ENCODE measurements at places on chromosomes 3 and 15.

DNA sequence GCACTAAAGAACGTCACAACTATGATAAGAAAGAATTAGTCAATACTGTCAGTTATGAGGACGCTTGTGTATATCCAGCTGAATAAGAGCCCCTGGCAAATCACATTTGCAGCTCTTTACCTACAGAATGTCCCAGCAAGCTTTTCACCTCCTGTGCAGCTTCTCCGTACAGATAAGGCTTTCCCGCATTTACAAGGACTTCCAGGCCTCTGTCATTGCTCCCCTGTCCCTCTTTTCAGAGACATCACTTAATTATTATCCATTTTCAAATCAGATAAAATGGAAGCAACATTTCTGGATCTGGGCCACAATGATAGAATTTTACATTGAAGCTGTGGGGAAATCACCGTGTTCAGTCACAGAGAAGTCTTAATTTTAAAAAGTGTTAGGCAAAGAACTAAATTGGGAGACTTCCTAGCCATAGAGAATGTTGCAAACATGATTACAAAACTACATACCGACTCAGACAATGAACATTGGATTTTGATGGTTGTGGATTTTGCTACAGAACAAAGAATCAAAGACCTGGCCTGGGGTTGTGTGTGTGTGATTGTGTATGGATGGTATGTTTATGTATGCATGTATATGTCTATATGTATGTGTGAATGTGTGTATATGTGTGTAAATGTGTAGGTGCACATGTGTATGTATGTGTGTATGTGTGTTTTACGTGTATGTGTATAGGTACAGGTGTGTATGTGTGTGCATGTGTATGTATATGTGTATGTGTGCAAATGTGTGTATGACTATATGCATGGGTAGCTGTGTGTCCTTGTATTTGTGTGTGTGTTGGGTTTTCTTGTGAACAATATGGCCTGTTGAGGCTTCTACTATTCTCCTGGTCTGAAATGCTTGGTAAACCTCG is 41.5 kb downstream of the MGLL start:
- no peak for DNase-seq

DNA sequence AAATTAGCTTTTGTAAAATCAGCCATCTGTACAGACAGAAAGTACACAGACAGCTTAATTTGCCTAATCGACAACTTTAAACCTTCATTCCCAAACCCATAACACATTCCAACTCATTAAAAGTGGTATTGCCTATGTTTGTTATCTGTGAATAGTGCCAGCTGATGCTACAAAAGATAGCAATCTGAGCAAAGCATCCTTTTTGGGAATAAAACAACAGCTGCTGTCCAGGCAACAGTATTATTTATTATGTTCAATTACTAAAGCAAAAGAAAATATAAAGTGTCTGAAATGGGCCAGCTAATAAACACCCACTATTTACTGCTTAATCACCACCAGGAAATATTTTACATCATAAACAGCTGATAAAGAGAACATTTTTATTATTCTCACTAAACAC is 134.8 kb upstream of the ABI3BP start:
- no peak for DNase-seq

DNA sequence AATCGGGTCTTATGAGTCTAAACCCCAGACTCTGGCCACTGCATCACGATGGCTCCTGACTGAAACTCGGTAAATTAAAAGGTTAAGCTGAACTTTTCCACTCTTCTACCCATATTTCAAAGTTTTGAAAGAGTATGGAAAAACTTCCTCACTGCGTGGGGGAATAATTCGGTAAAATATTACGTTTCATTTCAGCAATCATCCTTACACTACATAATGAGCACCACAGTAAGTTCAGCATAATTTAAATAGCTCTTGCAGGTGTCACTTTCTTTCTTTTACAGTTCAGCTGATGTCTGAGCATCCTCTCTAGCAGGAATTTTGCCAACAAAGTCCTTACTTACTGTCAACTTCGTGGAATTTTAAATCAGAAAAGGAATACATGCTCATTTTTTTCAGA is 17.5 kb downstream of the SRGAP3 start:
- DNase-seq = no peak

GRCh38 chr15:98901434-98902072 is 106.0 kb downstream of the PGPEP1L start:
- no peak for DNase-seq

- no peak for DNase-seq
These were observed 3.1 kb upstream of the ATP10A start for GRCh38 chr15:25866251-25866650.

- no peak for DNase-seq
These were observed 32.4 kb downstream of the MASP1 start for GRCh38 chr3:187259171-187259570.

DNA sequence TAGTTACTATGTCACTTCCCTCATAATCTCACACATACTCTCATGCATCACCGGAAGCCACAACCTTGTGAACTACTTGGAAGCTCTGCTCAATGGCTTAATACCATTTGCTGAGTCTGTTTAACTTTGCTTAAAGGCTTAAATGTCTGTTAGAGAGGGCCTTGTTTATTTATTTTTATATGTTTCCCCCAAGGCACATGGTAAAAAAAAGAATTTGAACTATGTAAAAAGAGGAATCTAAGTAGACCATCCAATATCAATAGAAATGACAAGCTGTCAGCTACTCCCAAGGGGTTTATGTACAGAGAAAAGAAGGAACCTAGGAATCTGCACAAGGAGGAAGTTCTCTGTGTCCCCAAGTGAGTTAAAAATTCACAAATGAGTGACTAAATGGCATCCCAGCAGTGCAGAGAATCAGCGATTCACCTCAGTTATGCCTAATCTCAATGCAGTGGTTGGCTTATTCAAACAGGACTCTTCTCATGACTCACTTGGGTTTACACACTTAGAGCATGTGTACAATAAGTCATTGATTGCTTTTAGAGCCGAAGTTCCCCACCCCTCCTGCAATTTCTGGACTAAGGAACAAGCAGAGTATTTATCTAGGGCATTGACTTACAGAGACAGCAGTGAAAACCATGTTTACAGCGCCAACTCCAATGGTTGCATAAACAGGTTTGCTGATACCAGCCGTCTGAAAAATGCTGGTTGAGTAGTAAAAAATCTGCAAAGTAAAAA is 24.4 kb downstream of the SLC2A2 start:
- DNase-seq = no peak

GRCh38 chr3:159077860-159078259 is 276.0 kb downstream of the MFSD1 start:
- no peak for DNase-seq

- no peak for DNase-seq
These were observed 1.5 kb downstream of the C3orf70 start for GRCh38 chr3:185151101-185151963.

- no peak for DNase-seq
These were observed 22.8 kb downstream of the ATP2C1 start for GRCh38 chr3:130916507-130917167.

- no peak for DNase-seq
These were observed 67.2 kb upstream of the TP63 start for GRCh38 chr3:189563853-189564563.

DNA sequence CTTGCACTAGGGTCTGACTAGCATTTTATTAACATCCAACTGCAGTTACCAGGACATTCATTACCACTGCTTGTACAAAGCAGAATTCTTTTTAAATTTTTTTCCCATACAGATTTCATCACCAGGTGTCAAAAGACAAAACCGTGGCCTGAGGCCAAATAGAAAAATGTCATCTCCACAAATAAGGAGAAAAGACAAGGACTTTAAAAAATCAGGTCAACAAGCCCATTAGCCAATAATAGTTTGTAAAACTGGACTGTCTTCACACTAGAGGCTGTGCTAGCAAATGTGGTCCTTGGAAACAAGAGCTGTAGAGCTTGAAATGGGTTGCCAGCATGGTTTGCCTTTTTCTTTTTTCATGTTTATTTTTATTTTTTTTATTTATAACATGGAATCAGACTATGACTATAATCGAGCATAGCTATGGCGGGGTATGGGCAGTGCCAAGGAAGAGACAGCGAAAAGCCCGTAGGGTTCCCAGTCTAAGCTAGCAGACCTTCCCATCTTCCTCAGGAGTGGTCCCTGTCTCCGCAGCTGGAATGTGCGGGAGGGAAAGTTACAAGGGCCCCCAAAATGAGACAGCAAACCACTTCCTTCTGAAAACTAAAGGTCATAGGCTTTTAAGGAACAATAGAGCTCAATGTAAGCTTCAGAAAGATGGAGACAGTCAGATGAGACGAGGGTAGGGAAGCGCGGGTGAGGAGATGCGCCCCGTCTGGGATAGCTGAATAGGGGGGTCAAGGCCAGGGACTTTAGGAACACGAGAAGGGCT is 1.5 kb downstream of the PTPN9 start:
- DNase-seq = no peak

DNA sequence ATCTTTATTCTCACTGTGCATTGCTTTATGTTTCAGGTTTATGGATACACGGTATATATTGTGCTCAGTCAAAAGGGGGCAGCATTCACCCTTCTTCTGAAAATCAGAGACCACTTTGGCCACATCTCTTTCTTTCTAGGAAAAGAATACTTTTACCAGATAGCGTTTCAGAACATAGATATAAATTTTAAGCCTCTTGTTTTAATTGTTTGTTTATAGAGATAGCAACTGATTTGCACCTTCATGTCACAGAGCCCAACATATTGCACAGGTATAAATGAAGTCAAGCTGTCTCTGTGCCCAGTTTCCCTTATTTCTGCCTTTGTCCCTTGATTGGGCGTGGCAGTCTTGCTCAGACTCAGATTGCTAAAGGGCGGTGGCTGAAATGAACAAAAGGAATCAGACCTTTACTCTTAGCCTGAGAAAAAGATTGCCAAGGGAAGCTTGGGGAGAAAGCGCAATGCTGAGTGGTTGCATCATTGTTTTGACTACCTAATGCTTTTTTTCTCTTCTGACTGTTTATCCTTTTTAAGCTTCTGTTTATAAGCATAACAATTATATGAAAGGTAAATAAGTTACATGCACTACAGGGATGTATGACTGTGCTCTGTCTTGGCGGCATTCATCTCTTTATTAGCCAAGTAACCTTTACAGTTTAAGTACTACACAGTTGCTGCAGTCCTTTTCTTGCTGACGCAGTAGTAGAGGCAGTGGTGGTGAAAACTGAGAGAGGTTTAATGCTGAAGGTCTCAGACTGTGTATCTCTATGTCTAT is 70.8 kb upstream of the ZBTB20 start:
- no peak for DNase-seq

DNA sequence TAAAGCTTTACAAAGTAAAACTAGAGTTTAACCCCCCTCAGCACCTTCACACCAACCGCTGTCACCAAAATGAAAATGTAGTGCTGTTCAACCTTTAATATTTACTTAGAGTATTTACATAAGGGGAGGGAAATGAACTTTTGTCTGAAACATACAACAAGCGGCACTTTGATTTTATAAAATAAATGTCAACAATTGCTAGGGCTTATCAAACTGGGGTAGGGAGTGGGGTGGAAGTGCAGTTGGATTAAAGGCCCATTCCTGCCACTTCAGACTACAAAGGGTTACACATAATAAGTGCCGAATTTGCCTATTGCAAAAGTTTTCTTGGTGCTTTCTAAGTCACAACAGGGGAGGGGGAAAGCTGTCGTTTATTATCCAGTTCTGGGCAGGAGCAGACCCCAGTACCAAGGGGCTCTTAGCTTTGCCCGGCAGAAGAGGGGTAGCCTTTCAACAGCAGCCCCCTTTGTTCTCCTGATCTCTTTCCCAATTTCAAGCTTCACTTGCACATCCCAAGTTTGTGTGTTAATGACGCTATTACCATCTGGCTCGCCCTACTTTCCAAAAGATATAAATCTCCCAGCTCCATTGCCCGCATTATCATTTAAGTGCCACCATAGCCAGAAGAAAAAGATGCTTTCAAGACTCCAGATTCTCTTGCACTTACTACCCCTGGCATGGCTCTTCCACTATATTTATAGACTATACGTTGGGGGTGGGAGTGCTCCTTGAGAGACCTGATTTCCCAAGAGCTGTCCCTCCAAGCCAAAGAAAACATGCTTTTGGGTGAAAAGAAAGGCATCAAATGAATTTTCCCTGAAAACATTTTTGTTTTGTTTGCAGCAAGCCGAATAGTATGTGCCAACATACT is 17.0 kb downstream of the SOX2 start:
- DNase-seq = no peak

DNA sequence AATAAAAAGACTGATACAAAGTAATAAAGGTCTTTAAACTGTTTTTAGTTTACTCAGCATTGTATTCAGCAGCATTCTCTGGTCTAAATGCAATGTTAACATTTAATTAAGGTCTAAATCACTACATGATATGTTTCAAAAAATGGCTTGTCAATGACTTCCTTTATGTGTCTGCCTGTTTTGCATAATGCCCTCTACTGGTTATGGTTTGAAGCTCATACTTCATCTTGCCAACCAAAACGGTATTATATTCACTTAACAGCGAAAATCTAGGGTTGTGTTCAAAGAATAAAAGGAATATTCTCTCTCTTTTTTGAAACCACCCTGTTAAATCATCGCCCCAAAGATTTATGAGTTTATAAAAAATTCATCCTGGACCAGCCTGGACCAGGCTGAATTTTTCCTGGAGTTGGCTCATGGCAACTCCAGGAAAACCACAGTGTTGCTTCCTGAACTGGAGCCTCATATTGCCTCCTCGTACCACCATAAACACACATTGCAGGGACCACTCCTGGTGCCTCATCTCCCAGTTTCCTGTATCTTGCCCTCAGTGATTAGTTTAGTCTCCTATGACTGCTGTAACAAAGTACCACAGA is 6.7 kb upstream of the NCEH1 start:
- no peak for DNase-seq

DNA sequence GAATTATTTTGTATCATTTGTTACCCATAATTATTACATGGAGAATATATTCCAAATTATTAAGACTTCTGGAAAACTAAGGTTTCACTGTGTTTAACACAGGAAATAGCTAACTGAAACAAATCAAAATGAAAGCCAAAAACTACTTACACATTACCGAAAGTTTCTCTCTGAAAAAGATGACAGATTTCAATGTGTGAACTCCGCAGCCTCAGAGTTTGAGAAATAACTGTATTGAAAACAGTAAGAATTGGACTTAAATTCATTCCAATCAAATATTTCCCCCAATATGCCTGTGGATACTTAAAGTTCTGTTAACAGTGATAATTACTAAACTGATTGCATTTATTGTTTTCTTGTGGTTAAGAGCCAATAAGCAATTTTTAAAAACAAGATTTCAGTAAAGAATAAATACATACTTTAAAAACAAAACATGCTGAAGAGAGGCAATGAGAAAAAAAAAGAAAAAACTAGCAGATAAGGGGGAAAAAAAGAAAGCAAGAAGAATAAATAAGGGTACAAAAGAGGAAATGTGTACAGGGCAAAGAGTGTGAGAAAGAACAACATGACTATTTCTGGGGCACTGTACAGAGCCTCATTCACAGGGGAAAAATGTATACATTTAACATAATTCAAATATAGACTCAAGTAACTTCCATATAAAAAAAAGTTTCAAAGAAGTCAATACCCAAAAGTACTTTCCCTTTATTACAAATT is 30.7 kb downstream of the DENND4A start:
- DNase-seq = no peak

GRCh38 chr15:60972301-60972700 is 256.8 kb downstream of the RORA start:
- DNase-seq = no peak

- no peak for DNase-seq
These were observed 63.6 kb downstream of the CCNL1 start for GRCh38 chr3:157096328-157096727.

- no peak for DNase-seq
These were observed 25.2 kb downstream of the SNAPC5 start for GRCh38 chr15:66472176-66472999.

Measured in amygdala (tissue), 56 donors.